ENCODE measurements at places on chromosomes 7 and 10.
A peak's percentile ranks its signal among the peaks of the same experiment; 100 is the strongest.

DNA sequence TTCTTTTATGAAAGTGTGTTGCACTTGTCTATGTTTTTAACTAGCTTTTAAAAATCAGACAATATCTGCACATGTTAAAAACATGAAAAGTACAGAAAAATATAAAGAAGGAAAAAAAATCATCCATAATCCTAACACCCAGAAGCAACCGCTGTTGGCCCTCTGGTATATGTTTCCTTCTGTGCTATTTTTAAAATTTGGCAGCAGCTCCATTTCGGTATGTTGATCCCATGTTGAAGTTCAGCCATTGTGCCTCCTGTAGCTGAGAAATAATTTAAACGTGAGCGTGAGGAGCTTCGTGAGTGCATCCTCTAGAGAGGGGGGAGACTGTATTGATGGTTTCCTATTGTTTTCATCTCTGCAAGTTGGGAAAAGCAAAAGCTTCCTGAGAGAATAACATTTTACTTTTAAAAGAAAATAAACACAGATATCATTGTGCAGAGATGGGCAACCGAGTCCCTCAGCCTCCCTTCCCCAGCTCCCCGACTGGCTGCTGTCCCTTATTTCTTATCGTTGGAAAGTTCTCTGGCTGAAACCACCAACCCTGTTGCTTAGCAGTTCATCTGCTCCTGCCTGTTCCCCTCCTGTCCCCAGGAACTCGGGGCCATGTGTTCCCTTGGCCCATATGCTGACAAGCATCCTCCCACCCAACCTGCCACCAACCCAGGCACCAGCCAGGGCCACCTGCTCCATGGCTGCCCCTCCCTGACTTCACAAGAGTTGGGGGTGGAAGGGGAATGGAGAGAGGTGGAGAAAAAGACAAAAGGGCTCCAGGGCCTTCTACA is 499.1 kb upstream of the PODXL start:
- DNase-seq = no peak

DNA sequence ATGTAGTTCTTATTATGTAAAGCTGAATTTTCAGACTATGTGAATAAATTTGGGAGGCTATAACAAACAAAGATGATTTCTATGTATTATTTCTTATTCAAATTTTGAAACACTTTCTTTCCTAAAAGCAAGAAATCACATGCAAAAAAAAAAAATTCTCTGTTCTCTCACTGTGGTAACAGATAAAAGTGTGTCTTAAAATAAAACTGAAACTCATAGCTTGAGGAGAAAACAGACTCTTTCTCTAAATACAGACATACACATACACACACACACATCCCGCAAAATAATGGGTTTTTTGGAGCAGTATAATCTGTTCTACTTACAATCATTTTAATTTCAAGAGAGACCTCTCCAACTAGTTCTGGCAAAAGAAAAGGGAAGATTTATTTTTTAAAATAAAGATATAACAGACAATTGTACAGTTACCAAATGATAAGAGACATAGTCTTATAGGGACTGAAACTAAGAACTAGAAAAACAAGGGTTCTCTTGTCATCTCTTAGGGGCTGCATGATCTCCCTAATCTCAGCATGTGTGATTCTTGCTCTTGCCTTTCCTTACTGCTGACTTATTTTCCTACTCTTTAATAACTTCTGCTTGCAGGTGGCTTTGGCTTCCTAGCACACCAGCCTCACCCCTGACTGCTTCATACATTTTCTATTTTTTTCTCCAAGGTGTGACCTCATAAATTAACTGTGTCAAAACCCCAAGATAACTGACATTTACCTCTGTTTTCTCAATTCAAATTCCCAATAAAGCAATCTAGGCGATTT is 483.5 kb upstream of the POT1 start:
- DNase-seq = no peak

DNA sequence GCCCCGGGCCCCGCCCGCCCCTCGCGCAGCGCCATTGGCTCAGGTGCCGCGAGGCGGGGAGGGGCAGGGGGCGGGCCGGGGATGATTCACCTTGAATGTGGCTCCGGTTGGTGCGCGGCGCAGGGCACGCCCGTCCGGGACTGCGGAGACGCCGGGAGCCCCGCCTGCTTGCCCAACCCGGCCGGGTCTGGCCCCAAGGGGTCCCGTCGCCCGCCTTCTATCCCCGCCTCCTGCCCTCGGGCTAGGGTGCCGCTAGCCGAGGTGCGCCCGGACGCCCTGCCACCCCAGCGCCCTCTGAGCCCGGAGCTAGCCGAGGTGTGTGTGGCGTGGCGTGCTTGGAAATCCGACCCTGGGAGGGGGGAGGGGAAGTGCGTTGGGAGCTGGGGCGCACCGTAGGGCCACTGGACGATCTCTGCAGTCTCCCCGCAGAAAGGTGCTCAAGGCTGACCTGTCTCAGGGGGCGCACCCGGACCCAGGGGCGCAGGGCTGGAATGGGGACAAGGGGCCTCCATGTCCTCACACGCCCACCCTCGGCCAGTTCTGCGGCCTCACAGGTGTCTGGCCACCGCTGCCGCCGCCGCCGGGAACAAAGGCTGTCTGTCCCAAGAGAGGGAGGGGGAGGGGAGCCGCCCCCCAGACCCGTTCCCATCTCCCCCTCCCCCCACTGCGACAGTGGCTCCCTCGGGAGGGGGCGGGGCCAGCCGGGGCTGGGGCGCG is 168.9 kb downstream of the NRF1 start:
- DNase-seq = peak; percentile 75

GRCh38 chr7:86911659-86912058 is 147.8 kb downstream of the ELAPOR2 start:
- DNase-seq = no peak

DNA sequence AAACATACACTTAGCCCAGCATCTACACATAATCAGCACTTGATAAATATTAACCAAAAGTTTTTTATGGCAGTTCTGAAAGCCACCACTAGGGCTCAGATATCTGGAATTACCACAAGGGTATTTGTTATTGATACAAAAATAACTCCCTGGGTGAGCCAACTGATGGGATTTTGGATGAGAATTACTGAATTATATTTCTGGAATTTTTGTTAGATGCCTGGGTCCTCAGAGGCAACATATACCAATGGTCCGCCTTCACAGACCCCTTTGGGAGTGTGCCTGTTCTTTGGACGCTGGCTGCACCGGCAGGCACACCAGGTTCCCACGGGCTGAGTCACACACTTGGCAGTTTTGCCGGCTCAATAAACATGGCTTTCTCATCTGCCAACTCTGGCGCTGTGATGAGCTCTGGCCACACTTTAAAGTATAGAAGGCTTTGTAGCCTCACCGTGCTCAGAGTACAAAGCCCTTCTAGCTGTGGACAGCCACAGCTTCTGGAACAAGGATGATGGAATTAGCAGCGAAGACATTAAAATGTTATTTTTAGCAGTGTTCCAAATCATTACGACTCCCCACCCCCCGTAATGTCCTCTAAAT is 24.5 kb upstream of the EEPD1 start:
- no peak for DNase-seq

DNA sequence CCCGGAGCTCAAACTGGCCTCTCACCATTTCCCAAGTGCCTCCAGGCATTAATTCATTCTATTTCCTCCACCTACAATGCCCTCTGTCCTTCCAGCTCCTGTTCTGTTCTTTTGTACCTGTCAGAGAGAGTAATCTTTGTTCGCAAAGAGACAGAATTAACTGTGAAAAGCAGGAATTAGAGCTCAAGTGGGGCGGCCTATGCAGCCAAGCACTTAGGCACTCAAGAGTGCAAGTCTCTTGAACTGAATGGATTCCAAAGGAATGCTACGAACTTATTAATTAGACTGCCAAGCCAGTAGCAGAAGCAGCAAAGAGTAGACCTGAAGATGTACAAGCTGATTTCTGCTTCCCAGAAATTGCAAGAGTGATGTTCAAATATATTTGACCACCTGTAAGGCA is 338.3 kb upstream of the AUTS2 start:
- no peak for DNase-seq

- DNase-seq = no peak
Observed at GRCh38 chr7:12493863-12494686, 76.4 kb upstream of the SCIN start.

Measured in activated CD4-positive, alpha-beta T cell treated with anti-CD3 and anti-CD28 coated beads, Interleukin-2, amount 50 U/mL, for 1 hour (primary cell).